Fibroblast of skin of scalp (primary cell): ENCODE measurements at places on chromosomes 2 and 18.
A peak's percentile ranks its signal among the peaks of the same experiment; 100 is the strongest.

DNA sequence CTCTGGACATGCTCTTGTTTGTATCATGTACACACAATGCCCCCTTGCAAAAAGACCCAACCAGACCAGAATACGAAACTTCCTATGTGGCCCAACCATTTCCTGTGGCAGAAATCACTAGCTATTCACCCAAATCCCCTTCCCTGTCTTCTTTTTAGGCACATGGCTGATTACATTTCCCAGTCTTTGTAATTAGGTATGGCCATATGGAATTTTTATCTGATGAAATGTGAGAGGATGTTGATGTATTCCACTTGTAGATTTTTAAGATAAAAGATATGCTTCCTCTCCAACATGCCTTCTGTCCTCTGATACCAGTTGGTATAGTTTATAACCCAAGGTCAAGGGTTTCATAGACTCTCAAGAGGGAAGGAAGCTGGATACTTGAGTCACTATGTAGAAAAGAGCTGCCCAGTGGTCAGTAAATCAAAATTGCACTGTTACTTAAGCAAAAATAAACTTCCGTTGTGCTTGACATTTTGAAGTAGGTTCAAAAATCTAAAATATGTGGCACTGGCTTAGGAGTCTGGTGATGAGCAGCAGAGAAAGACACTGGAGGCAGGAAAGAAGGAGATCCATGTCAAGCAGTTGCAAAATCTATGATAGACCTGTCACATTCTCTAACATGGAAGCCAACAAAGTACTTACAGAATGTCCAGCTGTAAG lies 297.4 kb downstream of the SMAD2 start:
- DNase-seq = no peak

DNA sequence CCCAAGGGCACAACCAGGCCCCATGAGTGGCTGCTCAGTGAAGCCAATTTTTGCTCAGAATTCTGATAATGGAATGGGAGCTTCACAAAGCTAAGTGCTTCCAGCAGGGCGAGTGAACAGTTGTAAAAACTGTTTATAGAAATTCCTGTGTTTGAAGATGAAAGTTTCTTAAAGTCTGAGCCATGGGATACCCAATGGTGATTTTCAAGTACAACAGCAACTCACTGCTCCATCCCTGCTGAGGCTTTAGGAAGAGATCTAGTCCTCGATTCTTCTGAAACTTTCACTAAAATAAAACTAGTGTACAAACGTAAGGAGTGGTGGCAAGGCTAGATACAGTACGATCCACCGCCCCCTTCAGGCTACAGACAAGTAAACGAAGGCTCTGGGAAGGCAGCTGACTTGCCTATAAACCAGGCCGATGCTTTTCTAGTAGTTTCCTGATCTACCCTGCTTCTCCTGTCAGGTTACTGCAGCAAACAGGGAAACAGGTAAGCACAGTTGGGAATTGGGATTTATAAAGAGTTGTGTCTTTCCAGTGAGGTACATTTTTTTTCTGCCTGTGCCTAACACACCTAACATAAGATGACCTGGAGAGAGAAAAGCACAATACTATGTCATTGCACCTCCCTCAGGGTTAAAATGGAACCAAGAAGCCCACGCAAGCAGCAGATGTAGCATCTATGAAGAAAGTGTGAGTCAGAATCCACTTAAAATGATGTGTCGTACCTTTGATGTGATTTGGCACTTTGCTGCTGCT lies 108.7 kb downstream of the UXS1 start:
- DNase-seq = peak; percentile 46

- DNase-seq = no peak
Measured at GRCh38 chr18:61803393-61803792, 89.4 kb downstream of the RNF152 start.

- no peak for DNase-seq
Measured at GRCh38 chr18:32975163-32975436, 202.3 kb upstream of the KLHL14 start.

DNA sequence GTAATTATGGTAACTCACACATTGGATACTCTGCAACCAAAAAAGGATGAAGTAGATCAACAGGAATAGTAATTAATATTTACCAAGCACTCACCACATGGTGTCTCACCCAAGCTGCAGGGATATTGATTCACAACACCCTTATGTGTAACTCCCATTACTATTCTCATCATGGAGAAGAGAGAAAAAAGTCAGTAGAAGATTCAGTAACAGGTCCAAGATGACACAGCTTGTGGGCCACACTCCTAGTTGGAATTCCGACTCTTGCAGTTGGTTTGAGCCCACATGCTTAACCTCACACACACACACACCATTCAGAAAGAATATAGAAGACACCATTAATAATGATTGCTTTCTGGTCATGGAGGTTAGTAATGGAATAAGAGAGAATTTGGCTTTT lies 1.7 kb upstream of the MLPH start:
- DNase-seq = no peak

DNA sequence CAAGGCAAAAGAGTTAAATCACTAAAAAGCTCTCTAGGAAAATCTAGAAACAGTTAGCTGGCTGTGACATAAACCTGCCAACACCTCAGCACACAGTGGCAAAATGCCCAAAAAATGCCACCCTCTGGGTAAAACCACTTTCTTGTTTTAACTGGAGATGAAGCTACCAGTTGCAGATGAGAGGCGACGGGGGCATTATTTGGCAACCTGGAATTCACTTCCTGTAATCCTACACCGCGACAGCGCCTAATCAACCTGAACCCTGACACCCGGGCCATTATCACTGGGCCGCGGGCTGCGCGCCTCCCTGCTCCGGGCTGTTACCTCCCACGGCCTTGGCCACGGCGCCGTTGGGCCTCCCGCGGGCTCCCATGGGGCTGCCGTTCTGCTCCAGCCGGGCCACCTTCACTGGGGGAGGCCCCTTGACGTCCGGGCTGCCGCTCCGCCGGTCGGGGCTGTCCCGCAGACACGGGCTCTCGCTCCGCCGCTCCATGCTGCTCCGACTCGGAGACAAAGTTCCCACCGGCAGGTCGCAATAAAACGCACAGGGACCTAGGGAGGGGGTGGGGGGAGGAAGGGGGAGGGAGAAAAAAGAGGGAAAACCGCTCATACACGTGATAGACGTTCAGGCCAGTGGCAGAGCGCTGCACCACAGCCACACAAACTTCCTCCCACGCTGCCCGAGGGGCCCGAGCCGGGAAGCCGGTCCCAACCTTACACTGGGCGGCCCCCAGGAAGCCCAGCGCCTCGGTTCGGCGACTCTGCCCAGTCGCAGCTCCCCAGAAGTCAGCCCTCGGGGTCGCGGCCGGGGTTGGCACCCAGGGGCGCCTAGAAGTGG lies 2.0 kb downstream of the SATB2 start:
- DNase-seq = no peak

DNA sequence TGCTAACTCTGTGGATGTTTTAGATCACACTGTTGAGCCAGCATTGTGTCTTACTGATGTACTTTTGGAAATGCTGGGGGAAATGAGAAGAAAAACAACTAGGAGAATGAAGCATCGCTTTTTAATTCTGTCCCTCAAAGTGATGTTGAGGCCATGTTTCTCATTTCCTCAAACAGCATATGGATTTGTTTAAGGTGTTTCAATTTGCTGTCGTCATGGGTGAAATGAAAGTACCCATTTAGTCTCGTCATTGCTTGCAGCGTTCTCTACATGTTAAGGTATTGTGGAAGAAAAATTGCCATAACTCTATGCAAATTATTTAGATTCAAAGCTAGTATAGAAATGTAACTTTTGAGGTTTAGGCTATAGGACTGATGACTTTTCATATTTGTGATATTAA lies 151.3 kb downstream of the KCTD1 start:
- no peak for DNase-seq

DNA sequence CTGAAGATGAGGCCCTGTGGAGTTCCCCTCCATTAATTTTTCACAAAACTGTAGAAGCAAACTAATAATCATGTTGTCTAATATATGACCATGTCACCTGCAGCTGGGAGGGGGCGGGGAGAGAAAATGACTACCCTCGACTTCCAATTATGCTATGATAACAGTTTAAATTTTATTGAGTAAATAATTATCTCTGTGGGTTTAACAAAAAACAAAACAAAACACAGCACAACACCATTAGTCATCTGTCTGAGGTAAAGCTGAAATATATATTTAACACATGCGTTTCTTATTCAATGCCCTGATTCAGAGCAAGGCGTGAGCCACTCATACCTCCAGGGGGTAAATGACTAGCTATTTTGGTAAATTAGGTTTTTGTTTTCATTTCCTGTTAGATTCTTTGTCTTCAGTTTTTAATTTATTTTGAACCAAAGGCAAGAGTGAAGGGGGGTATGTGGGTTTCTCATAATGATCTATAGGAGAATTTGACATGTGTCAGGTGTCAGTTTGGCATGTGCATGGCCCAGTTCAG lies 77.4 kb upstream of the ZCCHC2 start:
- no peak for DNase-seq

- no peak for DNase-seq
Measured at GRCh38 chr2:178482437-178482836, 2.2 kb downstream of the PLEKHA3 start.

GRCh38 chr18:35027206-35027605 lies 14.0 kb upstream of the MAPRE2 start:
- no peak for DNase-seq

GRCh38 chr2:215431778-215432758 lies 3.8 kb downstream of the FN1 start:
- no peak for DNase-seq

- DNase-seq = peak; percentile 44
Measured at GRCh38 chr18:43587538-43588153, 310.4 kb upstream of the SYT4 start.

DNA sequence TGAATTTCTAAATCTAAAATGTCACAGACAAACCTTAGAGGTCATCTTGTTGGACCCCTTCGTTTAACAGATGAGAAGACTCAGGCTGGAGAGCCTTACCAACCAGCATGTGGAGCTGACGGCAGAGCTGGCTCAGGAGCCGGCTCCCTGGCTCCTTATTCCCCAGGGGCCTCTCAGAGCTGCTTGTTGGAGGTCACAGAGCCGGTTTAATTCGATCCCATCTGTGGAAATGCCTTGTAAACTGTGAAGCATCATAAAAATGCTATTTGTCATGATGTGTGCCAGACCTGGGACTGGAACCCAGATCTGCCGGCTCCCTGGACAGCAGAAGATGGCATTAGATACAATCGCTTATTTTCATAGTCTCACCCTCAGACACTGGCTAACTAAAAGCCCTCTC lies 8.2 kb upstream of the CIB4 start:
- DNase-seq = no peak

DNA sequence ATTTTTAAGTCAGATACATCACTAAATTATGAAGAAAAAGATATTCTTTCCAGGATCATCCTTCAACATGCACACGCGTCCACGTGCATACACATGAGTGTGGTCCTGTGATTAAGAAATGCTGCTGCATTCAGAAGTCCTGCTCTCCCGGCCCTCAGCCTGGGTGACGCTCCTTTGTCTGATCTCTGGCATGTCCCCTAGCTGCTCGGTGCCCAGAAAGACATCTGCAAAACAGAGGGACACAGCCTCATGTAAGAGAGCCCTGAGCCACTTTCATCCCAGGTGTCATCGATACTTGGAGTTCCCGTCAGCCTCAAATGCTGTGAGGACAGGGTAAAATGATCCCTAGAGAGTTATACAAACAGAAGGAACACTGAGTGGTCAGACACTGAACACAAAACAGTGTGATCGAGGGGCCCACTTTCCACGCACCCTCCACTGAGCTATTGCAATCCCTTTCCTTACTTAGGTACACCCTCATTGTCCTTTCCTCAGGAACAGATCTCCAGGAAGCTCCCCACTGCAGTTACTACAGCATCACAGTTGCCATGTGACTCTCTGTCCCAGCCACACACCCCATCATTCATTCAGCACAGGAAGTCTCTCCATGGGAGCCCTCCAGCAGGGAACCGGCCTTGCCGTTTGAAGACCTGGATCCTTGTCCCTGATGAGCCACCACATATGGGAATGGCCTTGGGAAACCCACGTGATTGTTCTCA lies 32.1 kb downstream of the CRACDL start:
- no peak for DNase-seq

- peak; percentile 30 for DNase-seq
Measured at GRCh38 chr18:77899972-77900754, 650.5 kb downstream of the GALR1 start.

DNA sequence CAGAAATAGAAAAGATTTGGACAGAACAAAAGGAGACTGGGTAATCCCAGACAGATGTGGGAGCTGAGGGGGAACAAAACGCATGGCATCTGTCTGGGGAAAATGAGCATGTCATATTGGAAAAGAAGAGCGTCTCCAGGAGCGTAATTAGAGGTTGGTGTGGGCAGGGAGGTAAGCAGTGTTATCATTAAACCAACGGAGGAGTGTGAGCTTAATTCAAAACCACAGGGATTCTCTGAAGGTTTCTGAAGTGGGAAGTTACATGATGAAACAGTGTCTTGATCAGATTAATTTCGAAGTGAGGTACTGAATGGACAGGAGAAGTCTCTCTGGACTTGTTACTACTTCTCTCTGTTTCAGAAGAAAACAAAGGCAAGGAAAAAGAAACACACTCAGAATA lies 53.3 kb downstream of the DTNB start:
- no peak for DNase-seq

DNA sequence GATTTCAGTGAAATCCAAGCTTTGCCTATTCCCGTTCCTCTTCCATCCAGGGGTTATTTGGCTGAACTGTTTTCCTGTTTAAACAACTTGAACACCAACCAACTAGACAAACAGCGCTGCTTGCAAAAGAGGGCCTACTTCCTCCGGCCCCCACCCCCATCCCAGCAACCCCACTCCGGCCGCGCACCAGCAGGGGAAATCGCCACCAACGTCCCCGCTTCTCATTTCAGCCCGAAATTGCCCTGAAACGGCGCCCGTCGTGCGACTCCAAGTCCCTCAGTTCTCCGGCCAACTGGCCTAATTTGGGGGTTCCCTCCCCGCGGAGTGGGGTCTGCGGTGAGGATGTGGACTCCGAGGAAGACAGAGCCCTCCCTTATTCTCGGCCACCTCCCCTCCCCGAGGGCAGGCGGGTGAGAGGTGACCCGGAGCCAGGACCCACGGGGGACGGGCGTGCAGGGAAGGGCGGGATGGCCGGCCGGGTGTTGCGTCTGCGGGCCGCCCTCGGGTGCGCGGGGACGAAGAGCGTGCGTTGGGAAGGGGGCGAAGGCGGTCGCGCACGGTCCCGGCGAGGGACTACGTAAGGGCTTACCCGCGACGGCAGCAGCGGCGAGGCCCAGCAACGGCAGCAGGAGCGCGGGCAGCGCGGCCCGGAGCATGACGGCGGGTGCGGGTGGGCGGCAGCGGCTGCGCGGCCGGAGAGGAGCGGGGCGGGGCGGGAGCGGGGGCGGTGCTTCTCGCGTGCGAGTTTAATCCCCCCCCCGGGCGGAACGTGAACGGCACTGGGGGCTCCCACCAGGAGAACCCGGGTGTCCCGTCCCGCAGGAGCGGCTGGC lies at the start of gene CD302:
CD302 (minus strand) TSS at position 666 of the 833 bp plus-strand sequence; CDS start at position 656, 10 bp downstream.
- DNase-seq = peak; percentile 47

DNA sequence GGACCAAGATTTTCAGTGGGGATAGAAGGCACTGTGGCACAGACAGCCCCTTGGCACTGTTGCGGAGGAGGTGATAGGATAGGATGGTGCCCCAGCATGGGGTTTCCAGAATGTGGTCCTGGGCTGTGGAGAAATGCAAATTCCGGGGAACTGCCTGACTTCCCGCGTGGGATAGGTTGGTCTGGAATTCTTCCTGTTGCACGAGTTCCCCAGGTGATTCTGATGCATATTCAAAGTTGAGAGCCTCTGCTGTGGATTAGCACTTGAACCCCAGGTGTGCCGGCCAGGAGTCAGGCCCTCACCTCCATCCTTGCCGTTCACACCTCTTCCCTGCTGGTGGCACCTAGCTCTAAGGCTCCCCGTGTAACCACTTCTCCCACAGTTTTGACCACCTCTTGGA lies 15.5 kb downstream of the NCK2 start:
- no peak for DNase-seq
